Activated naive CD8-positive, alpha-beta T cell treated with anti-CD3 and anti-CD28 coated beads, Interleukin-2, amount 10 ng/mL, durations not matched to agents 7 days and 5 days (primary cell): ENCODE measurements at places on chromosomes 16 and 17. TPM values are rescaled to one million over a fixed set of nuclear protein-coding genes. Genes with fewer than 3 reads are reported as not detected.
A peak's percentile ranks its signal among the peaks of the same experiment; 100 is the strongest.

NUPR1 gene
- not detected for total RNA-seq

CTRB2 gene
- total RNA-seq, result not detected

OR1F1 gene
- not detected for total RNA-seq

KRTAP16-1 gene
- total RNA-seq, result not detected

KRTAP9-4 gene
- total RNA-seq, result not detected

PRSS21 gene
- total RNA-seq, result 5.6 TPM

MYH3 gene
- 6.0 TPM for total RNA-seq

DNA sequence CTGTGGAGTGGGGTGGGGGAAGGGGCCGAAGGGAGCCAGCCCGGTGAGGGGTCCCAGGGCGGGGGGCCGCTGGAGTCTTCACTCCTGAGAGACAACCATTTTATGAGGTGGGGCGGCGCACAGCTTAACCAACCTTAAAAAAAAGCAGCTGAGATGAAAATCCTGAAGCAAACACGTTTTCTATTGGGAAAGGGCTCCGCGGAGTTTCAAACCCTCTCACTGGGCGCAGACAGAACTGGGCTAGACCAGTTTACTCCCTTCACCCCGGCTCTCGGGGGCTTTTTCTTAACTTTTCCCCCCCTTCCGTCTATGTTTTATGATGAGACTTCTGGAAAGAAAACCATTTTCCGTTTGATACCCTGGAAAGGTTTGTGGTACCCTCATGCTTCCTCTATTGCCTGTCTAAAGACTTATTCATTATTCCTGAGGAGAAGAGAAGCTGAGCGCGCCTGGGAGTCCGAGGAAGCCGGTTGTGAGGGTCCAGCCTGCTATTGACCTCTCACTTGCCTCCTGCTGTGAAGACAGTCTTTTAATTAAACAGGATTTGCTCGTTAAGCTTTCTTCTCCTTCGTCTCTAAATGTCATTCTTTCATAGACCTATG lies 482 bp upstream of the SSH2 start:
- no peak overlapping the region for H3K27ac ChIP-seq
- H3K4me3 ChIP-seq, result no peak overlapping the region
- no peak for DNase-seq
- H3K27me3 ChIP-seq, result no peaks in the 10 kb centered on the region

- H3K36me3 ChIP-seq, result no peaks in the 10 kb centered on the region
- no peak overlapping the region for H3K4me3 ChIP-seq
- DNase-seq, result no peak
Measured at GRCh38 chr17:50564916-50565315, 4.4 kb downstream of the CACNA1G start.

DNA sequence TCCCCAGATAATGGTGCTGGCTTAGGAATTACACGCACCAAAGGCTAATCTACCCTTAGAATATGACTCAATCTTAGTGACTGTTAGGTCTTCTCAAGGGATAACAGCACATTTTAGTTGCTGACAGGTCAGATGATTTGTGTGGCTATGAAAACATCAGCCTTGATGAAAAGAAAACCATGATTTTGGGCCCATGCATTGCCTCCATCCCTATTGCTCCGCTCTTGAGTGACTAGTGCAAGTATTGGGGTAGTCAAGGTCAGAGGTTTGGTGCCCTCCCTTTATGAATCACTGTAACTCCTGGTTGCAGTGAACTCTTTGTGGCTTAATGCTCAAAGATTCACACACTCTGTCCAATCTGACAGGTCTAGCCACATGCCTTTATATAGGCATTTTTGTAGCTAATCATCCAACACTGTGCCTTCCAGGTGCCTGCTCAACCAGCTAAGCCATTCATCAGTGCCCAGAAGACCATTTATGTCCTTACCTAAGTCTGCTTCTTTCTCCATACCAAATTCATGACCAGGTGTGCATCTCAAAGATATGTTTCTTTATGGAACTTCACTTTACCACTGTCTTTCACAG lies 251.6 kb downstream of the KCNJ2 start:
- H3K27ac ChIP-seq, result no peak overlapping the region
- no peaks in the 10 kb centered on the region for H3K36me3 ChIP-seq
- H3K27me3 ChIP-seq, result no peaks in the 10 kb centered on the region

DNA sequence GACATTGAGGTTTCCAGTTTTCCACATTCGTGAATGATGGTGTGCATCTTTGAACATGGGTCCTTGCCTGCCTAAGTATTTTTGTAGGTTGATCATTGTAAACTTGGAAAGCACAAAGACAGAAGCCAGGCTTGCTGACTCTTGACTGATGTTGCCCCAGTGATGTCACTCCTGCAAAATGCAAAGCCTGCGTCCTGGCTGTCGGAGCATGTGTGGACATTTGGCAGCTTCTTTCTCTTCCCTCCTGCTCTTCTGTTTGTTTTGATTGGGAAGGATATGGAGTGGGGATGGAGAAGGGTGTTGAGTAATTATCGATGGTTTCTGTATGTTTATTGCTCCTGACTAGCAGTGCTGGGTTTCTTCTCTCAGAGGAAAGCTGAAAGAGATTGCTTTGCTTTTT lies 3.2 kb downstream of the NDE1 start:
- H3K36me3 ChIP-seq, result peaks cover 31% of the 10 kb centered on the region
- DNase-seq, result no peak
- peaks cover 42% of the 10 kb centered on the region for H3K4me1 ChIP-seq
- H3K27me3 ChIP-seq, result no peaks in the 10 kb centered on the region
- H3K27ac ChIP-seq, result peak overlapping the region; percentile 42

- H3K27me3 ChIP-seq, result peaks cover 11% of the 10 kb centered on the region
- H3K4me3 ChIP-seq, result peak overlapping the region; percentile 74
- no peak for DNase-seq
- H3K27ac ChIP-seq, result peak overlapping the region; percentile 84
Measured at GRCh38 chr17:48546924-48547807, 2.3 kb upstream of the HOXB2 start.

- no peaks in the 10 kb centered on the region for H3K36me3 ChIP-seq
- peaks cover 4% of the 10 kb centered on the region for H3K4me1 ChIP-seq
- no peak overlapping the region for H3K27ac ChIP-seq
- H3K4me3 ChIP-seq, result no peak overlapping the region
Measured at GRCh38 chr16:81861503-81861902, 82.4 kb downstream of the PLCG2 start.

DNA sequence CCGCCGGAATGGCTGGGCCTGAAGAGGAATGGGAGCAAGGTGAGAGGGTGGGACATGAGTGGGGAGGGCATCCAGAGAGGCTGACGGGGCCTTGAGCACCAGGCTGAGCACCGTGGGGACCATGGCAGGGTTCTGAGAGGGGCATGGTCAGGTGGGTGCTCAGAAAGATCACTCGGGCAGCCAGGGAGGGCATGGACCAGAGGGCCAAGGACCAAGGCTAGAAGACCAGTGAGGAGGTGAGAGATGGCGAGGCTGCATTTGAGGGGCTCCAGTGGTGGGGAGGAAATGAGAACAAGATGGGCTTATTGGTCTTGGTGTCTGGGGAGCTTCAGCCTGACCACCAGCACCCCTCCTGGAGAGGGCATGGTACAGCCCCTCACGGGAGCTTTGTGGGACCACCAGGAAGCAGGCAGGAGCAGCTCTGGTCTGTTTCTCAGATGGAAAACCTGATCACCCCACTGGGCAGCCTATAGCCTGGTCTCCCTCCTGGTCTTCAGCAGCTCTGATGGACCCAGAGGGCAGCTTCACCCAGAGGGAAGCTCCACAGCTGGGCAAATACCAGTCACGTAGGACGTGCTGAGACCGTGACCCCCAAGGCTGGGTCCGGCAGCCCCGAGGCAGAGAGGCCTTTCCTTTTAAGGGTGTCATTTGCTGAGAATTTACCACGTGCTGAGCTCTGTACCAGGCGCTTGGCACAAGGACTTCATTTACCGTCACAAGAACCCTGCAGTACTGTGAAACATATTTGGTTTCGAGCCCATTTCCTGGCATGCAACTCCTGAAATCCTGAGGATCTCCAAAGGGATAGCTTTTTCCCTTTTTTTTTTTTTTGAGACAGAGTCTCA lies 11.4 kb upstream of the NCBP3 start:
- no peak for DNase-seq
- H3K27me3 ChIP-seq, result no peaks in the 10 kb centered on the region
- no peak overlapping the region for H3K4me3 ChIP-seq
- H3K36me3 ChIP-seq, result no peaks in the 10 kb centered on the region
- no peaks in the 10 kb centered on the region for H3K4me1 ChIP-seq

GRCh38 chr16:867421-868385 lies 67.2 kb upstream of the GNG13 start:
- H3K4me1 ChIP-seq, result peaks cover 2% of the 10 kb centered on the region
- H3K4me3 ChIP-seq, result no peak overlapping the region
- H3K27ac ChIP-seq, result no peak overlapping the region

DNA sequence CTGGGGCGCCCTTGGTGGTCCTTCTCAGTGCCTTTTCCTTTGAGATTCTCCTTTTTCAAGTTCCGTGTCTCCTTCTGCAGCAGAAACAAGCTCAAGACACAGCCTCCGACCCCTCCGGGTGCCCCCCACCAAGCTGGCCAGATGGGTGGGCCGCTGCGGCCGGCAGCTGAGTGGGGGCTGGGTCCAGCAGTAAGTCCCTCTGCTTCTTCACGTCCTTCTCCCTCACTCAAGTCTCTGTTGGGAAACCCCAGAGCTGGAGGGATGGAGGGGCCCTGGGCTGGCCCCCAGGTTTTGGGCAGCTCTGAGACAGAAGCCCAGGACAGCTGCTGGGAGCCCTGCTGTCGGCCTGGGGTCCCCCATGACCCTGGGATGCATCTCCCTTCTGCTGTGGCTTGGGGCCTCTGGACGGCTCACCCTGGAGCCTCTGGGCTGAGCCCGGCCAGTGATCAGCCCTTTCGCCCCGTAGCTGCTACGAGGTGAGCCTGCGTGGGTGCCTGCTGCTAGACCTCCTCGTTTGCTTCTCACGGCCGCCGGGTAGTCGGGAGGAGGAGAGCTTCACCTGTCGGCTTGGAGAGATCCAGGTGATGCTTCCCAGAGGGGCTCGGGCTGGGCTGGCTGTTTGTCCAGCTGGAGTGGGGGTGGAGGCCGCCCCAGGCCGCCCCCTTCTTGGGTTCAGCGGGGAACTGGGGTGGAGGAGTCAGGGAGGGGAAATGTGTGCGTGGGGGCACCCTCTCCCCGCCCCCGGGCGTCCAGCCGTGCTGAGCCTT lies 10.7 kb downstream of the ENGASE start:
- H3K27me3 ChIP-seq, result no peaks in the 10 kb centered on the region
- H3K4me1 ChIP-seq, result no peaks in the 10 kb centered on the region
- no peak overlapping the region for H3K4me3 ChIP-seq
- peaks cover 5% of the 10 kb centered on the region for H3K36me3 ChIP-seq
- no peak for DNase-seq

- H3K36me3 ChIP-seq, result no peaks in the 10 kb centered on the region
- no peaks in the 10 kb centered on the region for H3K4me1 ChIP-seq
- H3K4me3 ChIP-seq, result no peak overlapping the region
- no peak for DNase-seq
Measured at GRCh38 chr16:48013491-48013901, 142.3 kb downstream of the ABCC12 start.

DNA sequence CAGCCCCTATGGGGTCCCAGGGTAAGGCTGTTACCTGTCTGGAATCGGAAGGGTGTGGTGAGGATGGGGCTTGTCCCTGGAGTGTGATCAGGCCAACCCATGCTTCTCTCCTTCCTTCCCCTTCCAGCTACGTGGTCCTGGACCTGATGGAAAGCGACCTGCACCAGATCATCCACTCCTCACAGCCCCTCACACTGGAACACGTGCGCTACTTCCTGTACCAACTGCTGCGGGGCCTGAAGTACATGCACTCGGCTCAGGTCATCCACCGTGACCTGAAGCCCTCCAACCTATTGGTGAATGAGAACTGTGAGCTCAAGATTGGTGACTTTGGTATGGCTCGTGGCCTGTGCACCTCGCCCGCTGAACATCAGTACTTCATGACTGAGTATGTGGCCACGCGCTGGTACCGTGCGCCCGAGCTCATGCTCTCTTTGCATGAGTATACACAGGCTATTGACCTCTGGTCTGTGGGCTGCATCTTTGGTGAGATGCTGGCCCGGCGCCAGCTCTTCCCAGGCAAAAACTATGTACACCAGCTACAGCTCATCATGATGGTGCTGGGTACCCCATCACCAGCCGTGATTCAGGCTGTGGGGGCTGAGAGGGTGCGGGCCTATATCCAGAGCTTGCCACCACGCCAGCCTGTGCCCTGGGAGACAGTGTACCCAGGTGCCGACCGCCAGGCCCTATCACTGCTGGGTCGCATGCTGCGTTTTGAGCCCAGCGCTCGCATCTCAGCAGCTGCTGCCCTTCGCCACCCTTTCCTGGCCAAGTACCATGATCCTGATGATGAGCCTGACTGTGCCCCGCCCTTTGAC lies 2.4 kb downstream of the MAPK7 start:
- no peak overlapping the region for H3K27ac ChIP-seq
- H3K27me3 ChIP-seq, result no peaks in the 10 kb centered on the region
- H3K4me1 ChIP-seq, result peaks cover 17% of the 10 kb centered on the region
- no peak overlapping the region for H3K4me3 ChIP-seq

- H3K4me3 ChIP-seq, result no peak overlapping the region
- DNase-seq, result no peak
- no peaks in the 10 kb centered on the region for H3K36me3 ChIP-seq
- H3K27me3 ChIP-seq, result peaks cover 49% of the 10 kb centered on the region
Measured at GRCh38 chr16:75250809-75251279, 580 bp downstream of the BCAR1 start.

- H3K4me3 ChIP-seq, result no peak overlapping the region
- no peaks in the 10 kb centered on the region for H3K27me3 ChIP-seq
- no peak overlapping the region for H3K27ac ChIP-seq
- no peaks in the 10 kb centered on the region for H3K4me1 ChIP-seq
- no peaks in the 10 kb centered on the region for H3K36me3 ChIP-seq
Measured at GRCh38 chr16:35506898-35507194, 2047.4 kb downstream of the TP53TG3F start.

GRCh38 chr16:50917950-50918703 lies 176.2 kb downstream of the CYLD start:
- H3K4me1 ChIP-seq, result no peaks in the 10 kb centered on the region
- no peaks in the 10 kb centered on the region for H3K36me3 ChIP-seq
- no peaks in the 10 kb centered on the region for H3K27me3 ChIP-seq
- H3K4me3 ChIP-seq, result no peak overlapping the region
- no peak overlapping the region for H3K27ac ChIP-seq
- DNase-seq, result no peak

- H3K27ac ChIP-seq, result no peak overlapping the region
- H3K4me1 ChIP-seq, result peaks cover 2% of the 10 kb centered on the region
- DNase-seq, result no peak
- H3K36me3 ChIP-seq, result no peaks in the 10 kb centered on the region
- H3K4me3 ChIP-seq, result no peak overlapping the region
Measured at GRCh38 chr17:5837055-5837491, 233.1 kb upstream of the WSCD1 start.

- no peak for DNase-seq
- H3K27me3 ChIP-seq, result peaks cover 2% of the 10 kb centered on the region
- H3K36me3 ChIP-seq, result no peaks in the 10 kb centered on the region
- H3K4me1 ChIP-seq, result no peaks in the 10 kb centered on the region
- H3K27ac ChIP-seq, result no peak overlapping the region
Measured at GRCh38 chr17:33164169-33164881, 128.8 kb downstream of the ASIC2 start.

- no peaks in the 10 kb centered on the region for H3K36me3 ChIP-seq
- no peaks in the 10 kb centered on the region for H3K4me1 ChIP-seq
- no peaks in the 10 kb centered on the region for H3K27me3 ChIP-seq
- no peak overlapping the region for H3K27ac ChIP-seq
Measured at GRCh38 chr17:75078284-75079022, 9.3 kb upstream of the SLC16A5 start.
